M059J (cell line): ENCODE measurements at places on chromosomes 3 and 15. TPM values are rescaled to one million over a fixed set of nuclear protein-coding genes. Genes with fewer than 3 reads are reported as not detected.
A peak's percentile ranks its signal among the peaks of the same experiment; 100 is the strongest.

- DNase-seq = no peak
Observed at GRCh38 chr3:10888518-10889090, 72.6 kb downstream of the SLC6A11 start.

- DNase-seq = peak; percentile 36
Observed at GRCh38 chr3:65439641-65440284, 599.0 kb downstream of the MAGI1 start.

- DNase-seq = peak; percentile 95
Observed at GRCh38 chr3:99878005-99878404, 60.3 kb downstream of the CMSS1 start.

Gene TMEM87A
- 62.3 and 75.6 TPM in 2 replicates for total RNA-seq

GRCh38 chr15:52870015-52870414 lies 79.9 kb upstream of the ONECUT1 start:
- no peak for DNase-seq
